ENCODE measurements at places on chromosomes 7 and 10. TPM values are rescaled to one million over a fixed set of nuclear protein-coding genes. Genes with fewer than 3 reads are reported as not detected.
A peak's percentile ranks its signal among the peaks of the same experiment; 100 is the strongest.

DNA sequence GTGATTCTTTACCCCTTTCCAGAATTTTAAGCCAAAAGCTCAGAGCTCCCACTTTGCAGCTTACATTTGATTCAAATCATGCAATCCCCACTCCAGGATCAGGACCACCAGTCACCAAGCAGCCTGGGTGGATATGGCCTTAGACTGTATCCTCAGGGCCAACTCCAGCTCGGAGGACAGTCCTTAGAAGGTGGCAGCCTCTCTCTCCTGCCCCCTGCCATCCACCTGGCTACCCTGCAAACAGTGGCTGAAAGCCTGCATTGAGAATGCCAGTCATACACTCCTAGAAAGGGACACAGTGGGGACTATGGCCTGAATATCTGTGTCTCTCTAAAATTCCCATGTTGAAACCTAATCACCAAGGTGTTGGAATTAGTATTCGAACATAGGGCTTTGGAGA is 50.0 kb upstream of the KCNMA1 start:
- no peak for DNase-seq

GRCh38 chr10:118986815-118987790 is 42.4 kb upstream of the NANOS1 start:
- DNase-seq, result no peak

DNA sequence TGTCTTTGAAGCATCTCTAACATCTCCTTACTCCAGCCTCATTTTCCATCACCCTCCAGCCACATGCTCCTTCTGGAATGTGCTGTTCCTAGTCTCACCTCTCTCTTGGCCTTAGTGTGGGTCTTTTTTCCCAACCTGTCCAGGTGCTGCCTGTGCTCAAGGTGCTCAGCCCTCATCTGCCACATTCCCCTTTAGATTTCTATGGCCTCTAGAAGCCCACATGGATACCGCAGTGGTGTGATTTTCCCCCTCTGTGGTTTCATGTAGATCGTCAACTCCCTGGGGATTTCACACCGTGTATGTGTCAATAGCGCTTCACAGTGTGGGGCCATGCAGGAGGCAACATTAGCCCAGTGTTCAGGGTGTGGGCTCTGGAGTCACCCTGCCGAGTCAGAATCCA is 32.5 kb downstream of the BMPER start:
- DNase-seq, result no peak

DNA sequence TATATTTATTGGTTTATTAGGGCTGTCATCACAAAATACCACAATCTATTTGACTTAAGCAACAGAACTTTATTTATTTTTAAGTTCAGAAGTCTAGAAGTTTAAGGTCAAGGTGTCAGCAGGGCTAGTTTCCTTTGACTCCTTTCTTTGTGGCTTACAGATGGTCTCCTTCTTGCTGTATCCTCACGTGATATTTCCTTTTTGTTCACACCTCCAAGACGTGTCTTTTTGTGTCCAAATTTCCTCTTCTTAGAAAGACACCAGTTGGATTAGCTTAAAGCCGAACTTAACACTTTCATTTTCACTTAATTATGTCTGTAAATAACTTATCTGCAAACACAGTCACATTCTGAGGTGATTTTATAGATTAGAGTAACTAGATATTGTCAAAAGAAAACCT is 631.4 kb upstream of the POT1 start:
- DNase-seq, result no peak

DNA sequence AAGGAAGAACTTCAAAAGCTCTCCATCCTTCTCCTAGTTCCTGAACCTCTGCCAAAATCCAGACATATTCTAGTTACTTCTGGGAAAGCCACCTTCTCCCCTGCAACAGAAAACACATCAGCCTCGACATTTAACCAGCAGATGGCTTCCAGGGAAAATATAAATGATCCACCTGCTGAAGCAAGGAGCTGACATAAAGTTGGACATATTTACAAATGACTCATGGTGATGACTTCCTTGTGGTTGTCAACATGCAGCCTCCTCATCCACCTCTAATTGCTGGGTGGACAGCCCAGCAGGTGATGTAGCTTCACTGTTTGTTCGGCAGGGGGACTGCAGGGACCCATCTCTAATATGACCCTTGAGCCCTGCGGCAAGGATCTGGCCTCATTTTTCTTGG is 266.0 kb downstream of the C7orf25 start:
- no peak for DNase-seq

- DNase-seq, result peak; percentile 64
Measured at GRCh38 chr10:497898-498451, 191.5 kb downstream of the DIP2C start.

DNA sequence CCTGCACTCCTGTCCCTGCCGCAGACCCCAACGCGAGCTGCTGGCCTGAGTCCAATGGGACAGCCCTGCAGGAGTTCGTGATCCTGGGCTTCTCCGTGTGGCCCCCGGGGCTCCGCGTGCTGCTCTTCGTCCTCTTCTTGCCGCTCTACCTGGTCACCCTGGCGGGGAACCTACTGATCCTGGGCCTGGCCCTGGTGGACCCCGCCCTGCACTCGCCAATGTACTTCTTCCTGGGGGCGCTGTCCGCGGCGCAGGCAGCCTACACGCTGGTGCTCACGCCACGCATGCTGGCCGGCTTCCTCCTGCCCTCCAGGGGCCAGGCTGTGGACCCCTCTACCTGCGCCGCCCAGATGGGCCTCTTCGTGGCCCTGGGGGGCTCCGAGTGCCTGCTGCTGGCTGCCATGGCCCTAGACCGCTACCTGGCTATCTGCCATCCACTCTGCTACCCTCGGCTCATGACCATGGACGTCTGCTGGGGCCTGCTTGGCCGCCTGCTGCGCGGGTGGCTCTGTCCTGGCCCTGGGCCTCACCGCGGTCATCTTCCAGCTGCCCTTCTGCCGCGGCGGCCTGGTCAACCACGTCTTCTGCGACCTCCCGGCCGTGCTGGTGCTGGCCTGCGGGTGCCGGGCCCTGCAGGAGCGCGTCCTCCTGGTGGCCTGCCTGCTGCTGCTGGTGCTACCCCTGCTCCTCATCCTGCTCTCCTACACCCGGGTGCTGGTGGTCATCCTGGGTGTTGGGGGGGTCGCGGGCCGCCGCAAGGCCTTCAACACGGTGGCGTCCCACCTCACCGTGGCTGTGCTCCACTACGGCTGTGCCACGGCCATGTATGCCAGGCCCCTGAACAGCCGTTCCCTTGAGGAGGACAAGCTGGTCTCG is 71.7 kb downstream of the RBAK start:
- no peak for DNase-seq

GRCh38 chr10:60719721-60720120 is 58.6 kb upstream of the CDK1 start:
- no peak for DNase-seq

C10orf53 gene
- total RNA-seq, result not detected

CARD11 gene
- 4.3 TPM for total RNA-seq

- no peak for DNase-seq
Measured at GRCh38 chr10:99832439-99832838, 50.0 kb downstream of the ABCC2 start.

GRCh38 chr10:16521311-16522016 is at the start of gene C1QL3:
TSS of gene C1QL3 (minus strand) at chr10:16521879. CDS start at chr10:16521065, 814 bp downstream.
- peak; percentile 65 for DNase-seq

DNA sequence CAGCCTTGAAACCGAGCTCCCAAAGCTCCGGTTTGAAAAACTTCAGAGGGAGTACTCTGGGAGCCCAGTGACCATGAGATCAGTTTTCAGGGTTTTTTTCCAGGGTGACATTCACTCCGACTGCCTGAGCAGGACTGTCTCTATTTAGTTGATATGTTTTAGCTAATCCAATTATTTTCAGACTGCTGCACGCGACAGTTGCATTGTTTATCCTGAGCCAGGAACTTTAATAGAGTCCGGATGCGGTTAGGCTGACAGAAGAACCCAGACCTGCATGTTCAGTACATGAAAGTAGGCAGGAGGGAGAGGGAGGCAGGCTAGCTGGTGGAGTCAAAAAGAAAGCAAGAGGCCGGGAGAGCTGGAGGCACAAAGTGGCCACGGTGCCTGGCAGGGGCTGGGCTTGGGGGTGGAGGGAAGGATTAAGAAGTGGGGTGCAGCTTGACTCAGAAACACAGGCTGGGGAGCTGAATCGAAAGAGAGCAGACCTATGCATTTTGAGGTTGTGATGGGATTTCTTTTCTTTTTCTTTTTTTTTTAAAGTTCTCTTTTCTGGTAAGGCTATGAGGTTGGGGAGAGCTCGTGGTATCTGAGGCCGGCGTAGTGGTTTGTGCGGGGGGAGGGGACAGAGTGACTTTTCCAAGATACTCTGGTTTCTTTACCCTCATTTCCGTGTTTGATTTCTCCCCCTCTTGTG is 5.7 kb downstream of the GATA3 start:
- DNase-seq, result no peak

GIMAP6 gene
- total RNA-seq, result 6.4 TPM

GRCh38 chr7:78159545-78159944 is 361.0 kb downstream of the PHTF2 start:
- no peak for DNase-seq

DNA sequence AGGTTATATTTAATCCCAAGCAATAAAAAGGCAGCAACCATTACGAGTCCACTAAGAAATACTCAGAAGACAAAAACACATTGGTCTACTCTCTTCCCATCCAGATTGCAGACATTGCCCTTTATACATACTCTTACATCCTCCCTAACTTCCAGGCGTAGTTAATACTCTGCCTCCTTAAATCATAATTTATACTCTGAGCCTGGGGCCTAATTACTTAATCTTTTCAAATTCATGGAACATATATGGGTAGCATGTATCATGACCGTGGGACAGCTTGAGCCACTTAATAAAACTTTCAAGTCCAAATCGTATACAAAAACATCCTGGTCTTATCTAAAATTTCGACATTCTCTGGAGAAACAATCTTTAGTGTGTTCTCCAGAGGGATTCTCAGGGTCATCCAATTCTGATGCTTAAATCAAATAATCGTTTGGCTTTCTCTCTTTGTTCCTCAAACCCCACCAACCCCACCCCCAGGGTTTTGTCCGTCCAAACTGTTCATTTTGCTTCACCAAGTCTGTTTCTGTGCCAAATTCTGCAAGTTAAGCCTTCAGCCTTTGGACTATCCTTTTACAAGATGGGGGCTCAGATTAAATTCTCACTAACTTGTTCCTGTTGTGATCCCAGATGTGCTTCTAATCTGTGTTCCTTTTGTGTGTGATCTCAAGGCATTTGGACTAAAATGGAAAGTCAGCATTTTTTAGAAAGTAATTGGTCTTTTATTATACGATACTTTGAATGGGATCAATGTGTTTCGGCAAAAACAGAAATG is 86.4 kb downstream of the ADAM12 start:
- no peak for DNase-seq

VWDE gene
- total RNA-seq, result 2.5 TPM

NACAD gene
- 83.9 TPM for total RNA-seq

PRXL2A gene
- total RNA-seq, result 206 TPM

SRRM3 gene
- total RNA-seq, result 99.2 TPM

DNA sequence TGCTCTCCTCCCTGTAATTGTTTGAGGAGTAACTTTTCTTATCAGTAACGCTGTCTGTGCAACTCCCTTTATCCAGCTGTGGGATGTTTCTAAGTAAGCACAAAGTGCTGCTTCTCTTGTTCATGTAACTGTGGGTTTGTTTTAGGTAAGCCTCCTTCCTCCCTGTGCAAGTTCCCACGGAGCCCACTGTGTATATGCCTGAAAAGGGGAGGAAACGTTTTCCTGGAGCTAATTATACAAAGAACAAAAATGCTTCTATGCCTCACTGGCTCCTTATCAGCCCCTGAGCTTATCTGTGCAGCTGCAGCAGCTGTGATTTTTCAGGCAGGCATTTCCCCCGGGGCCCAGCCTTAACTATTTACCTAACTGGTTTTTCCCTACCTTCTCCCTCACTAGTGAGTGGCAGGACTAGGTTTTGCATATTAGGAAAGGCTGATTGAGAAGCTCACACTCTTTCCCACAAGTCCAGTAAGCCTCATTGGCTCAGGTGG is 593.4 kb upstream of the GHITM start:
- no peak for DNase-seq

GRCh38 chr10:10630782-10631181 is 386.9 kb upstream of the CELF2 start:
- no peak for DNase-seq

DNA sequence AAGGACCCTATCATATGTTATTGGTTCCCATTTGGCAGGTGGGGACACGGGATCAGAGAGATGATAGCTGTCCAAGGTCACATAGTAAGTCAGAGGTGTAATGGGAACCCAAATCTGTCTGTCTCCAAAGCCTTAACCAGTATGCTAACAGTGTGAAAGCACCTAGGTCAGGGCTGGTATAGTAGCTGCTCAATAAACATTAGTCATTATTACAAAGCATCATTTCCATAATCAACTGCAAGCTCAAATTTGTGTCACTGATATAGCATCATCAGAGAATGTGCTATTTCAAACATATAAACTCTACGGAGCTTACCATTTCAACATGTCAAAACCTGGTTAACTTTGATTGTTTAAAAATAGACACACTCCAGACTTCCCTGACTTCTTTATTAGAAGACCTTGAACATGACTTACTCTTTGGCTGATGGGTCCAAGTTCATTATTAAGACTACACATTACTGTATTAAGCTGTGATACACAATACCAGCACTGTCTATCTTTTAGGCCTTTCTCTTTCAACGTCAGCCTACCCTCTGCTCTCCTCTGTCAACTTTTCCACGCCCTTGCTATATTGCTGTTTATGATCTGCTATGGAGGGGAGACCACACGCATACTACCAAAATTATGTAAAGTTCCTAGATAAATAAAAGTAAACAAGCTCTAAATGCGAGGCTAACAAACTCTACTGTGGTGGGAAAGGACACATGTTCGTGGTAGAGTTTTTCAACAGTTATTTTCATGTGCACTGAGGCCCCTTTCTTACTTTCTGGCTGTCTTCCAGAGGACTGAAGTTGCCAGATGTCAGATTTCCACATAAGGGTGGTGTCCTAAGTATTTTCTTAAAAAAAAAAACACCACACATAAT is 33.6 kb downstream of the DNMBP start:
- DNase-seq, result no peak

GRCh38 chr7:83581667-83582435 is 67.1 kb downstream of the SEMA3E start:
- DNase-seq, result no peak

- DNase-seq, result no peak
Measured at GRCh38 chr10:51075873-51076229, 1.6 kb downstream of the PRKG1 start.

- DNase-seq, result no peak
Measured at GRCh38 chr7:140525743-140526142, 46.4 kb upstream of the MKRN1 start.

DNA sequence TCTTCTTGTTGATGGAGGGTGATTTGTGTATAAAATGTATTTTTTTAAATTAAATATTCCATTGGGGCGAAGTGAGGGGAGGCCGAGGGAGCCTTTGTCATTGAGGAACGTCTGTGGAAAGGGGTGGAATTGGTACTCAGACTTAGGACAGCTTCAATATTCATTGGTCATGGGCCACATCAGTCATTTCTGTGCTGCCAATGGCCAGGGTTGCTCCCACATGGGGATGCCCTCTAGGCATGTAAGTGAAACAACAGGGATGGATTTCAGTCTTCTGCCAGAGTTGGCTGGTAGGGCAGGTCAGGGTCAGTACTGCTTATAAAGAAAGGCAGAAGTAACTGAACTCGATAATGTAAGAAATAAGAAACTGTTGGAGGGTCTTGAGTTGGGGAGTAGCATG is 47.2 kb downstream of the NEURL1 start:
- DNase-seq, result no peak

GIMAP7 gene
- 6.5 TPM for total RNA-seq
